Stimulated activated CD8-positive, alpha-beta memory T cell treated with anti-CD3 and anti-CD28 coated beads, Interleukin-12 subunit alpha, Interleukin-12 subunit beta, amount 100 ng/mL, for 4 hours (primary cell): ENCODE measurements at places on chromosomes 3 and 15.

- DNase-seq: no peak
These were observed 85.4 kb downstream of the TIGIT start for GRCh38 chr3:114379266-114379665.

- no peak for DNase-seq
These were observed 82.1 kb downstream of the MYO1E start for GRCh38 chr15:59290295-59291212.

DNA sequence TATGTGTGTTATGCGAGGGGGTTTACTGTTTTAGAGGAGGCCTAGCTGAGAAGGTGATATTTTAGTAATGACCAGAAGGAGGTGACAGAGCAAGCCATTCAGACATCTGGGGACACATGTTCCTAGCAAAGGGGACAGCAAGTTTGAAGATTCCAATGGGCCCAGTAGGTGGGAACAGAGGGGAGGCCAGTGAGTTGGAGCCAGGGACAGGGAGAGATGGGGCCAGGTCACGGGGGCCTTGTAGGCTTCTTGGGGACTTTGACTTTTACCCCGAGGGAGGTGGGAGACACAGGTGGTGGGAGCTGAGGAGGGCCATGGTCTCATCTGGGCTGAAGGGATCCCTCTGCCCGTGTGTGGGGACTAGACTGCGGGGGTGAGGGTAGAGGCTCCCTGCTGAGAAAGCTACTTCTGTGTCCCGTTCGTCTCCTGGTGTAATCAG lies 72.5 kb downstream of the MGLL start:
- DNase-seq: no peak

DNA sequence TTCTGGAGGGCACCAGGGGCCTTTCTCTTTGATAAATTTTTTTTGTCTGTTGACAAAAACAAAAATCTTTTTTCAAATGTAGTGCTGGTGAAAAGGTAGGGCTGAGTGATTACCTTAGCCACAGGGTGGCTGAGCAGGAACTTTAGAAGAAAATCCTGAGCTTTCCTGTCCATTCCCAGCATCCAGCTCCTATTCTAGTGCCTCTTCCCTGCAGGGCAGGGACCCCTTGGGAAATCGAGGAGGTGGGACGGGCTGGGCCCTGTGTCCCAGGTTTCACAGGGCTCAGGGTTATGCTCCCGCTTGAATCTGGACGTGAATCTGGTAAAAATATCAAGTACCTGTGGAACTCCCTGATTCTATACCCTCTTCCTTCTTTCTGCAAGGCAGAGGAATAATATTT lies 31.7 kb downstream of the EDEM1 start:
- DNase-seq: no peak

- no peak for DNase-seq
These were observed 130.7 kb downstream of the LPP start for GRCh38 chr3:188284455-188285212.
